ENCODE measurements at places on chromosomes 11 and 22. TPM values are rescaled to one million over a fixed set of nuclear protein-coding genes. Genes with fewer than 3 reads are reported as not detected.

DNA sequence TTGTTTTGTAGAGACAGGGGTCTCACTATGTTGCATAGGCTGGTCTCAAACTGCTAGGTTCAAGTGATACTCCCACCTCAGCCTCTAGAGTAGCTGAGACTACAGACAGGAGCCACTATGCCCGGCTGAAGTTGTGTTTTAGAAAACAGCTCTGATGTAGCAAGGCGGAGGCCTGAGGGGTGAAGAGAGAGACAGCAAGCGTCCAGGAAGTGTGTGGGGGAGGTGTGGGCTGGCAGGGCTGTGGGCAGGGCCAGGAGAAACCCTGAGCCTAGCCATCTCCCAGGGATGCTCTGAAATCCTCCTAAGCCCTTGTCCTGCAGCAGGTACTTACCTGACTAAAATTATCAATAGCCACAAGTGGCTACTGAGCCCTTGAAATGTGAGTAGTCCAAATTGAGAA, 16.1 kb upstream of the RPS3 start:
- no peak overlapping the region for H3K27ac ChIP-seq
- no peaks in the 10 kb centered on the region for H3K36me3 ChIP-seq
- no peak overlapping the region for H3K4me3 ChIP-seq
- no peak for DNase-seq

DNA sequence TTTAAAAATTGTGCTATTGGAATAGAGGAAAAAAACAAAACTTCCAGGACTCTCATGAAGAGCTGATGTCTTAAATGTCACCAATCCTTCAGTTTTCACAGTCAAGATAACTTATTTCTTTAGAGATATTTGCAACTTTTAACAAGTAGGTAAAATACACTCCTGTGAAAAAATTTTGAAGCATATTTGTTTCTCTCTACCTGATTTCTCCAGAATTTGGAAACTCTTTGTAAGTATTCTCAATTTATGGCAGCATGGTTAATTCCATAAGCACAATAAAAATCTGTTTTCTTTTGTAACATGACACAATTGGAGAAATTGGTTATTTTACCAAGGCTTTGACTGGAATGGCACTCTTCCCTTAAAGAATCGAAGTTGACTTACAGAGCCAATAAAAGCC, 4.1 kb downstream of the CASP4 start:
- H3K36me3 ChIP-seq = no peaks in the 10 kb centered on the region
- no peaks in the 10 kb centered on the region for H3K27me3 ChIP-seq
- no peak for DNase-seq
- no peak overlapping the region for H3K27ac ChIP-seq
- peaks cover 3% of the 10 kb centered on the region for H3K4me1 ChIP-seq

DNA sequence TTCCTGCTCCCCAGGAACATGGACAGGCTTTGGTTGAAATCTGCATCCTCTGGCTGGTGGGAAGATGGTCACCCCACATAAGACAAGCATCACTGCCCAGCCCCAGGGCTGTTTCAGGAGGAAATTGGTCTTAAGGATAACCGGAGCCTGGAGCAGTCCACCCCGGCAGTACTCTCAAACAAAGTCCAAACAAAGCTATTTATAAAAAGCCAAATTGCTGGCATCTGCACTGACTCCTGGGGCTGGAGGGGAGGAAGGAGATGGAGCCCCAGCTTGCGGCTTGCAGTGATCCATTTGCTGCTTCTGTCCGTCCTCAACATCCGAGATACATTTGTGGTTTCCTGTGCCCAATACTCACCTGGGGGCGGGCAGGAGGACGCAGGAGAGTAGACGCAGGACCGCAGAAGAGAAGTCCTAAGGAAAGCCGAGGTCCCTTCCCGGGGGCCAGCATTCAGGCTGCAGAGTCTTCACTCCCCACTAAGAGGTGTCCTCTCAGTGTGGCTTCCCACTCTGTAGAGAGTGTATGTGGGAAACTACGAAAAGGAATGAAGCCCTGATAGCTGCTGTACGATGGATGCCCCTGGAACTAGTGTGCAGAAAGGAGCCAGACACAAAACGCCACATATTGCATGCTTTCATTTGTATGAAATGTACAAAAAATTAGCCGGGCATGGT, 107.3 kb upstream of the FGF3 start:
- no peak overlapping the region for H3K27ac ChIP-seq
- no peaks in the 10 kb centered on the region for H3K36me3 ChIP-seq
- DNase-seq = peak; percentile 57
- H3K4me1 ChIP-seq = no peaks in the 10 kb centered on the region
- H3K27me3 ChIP-seq = no peaks in the 10 kb centered on the region

GRCh38 chr11:57307666-57308270, 17.0 kb downstream of the TNKS1BP1 start:
- no peak for DNase-seq
- H3K4me1 ChIP-seq = no peaks in the 10 kb centered on the region
- H3K4me3 ChIP-seq = no peak overlapping the region
- no peak overlapping the region for H3K27ac ChIP-seq

DNA sequence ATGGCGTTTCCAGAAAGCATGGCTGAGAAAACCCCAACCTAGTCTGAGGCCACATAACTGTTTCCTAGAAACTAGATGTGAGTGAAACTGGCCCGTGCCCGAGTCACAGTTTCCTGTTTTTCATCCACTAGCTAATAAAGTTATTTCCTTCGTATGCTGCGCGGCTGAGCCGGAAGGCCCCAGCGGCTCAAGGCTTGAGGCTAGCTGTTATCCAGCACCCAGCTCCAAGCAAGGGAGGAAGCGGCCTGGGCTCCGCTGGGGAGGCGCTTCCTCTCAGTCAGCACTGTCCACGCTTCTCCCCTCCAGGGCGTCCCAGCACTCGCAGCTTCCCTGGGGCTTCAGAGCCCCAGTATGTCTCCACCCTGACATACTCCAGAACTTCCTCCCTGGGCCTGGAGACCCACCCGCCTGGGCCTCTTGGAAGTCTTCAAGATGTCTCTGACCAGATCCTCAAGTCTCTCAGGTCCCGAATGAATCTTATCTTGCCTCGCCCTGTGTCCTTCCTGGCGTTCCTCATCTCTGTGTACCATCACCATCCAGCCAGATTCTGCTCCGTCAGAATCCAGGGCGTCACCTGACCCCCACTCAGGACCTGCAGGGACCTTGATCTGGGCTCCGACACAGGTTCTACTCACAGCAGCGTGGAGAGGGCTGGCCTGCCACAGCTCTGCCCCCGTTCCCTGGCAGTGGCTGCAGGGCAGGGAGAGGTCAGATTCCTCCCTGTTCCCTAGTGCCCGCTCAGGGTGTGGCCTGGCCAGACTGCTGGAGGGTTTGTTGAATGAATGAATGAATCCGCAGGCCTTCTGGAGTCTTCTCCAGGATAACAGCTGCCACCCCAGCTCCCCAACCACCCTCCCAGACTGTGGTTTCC, 81.9 kb downstream of the LRRC32 start:
- DNase-seq = no peak
- H3K27me3 ChIP-seq = no peaks in the 10 kb centered on the region
- H3K4me1 ChIP-seq = no peaks in the 10 kb centered on the region
- no peak overlapping the region for H3K27ac ChIP-seq
- no peak overlapping the region for H3K4me3 ChIP-seq
- H3K36me3 ChIP-seq = no peaks in the 10 kb centered on the region

DNA sequence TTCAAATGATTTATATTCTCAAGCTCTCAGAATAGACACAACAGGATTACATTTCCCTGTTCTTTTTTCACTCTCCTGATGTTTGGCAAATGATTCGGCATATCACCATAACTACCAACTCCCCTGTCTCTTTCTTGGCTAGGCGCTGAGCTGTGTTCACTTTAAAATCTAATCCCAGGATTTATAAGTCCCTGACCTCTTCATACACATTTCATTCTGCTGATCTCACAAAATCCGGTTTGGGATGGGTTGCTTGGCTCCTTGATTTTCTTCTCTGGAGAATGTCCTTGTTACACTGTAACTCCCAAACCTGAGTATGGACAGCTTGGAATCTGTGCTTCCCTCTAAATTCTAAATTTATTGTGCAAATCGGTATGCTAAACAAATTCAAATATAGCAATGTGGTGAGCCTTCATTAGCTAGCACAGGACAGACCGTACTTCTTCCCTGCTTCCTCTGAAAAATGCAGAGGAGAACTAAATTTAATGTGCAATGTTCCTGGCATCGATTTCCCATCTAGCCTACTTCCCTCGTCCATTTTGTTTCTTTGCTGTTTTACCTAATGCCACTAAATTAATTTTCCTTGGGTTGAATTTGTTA, 858.5 kb upstream of the FAT3 start:
- no peaks in the 10 kb centered on the region for H3K36me3 ChIP-seq
- H3K4me1 ChIP-seq = no peaks in the 10 kb centered on the region
- no peaks in the 10 kb centered on the region for H3K27me3 ChIP-seq
- H3K27ac ChIP-seq = no peak overlapping the region
- no peak overlapping the region for H3K4me3 ChIP-seq
- DNase-seq = no peak

GRCh38 chr11:95910638-95911368, 13.1 kb downstream of the MTMR2 start:
- no peaks in the 10 kb centered on the region for H3K36me3 ChIP-seq
- H3K4me1 ChIP-seq = peaks cover 2% of the 10 kb centered on the region
- H3K27me3 ChIP-seq = no peaks in the 10 kb centered on the region
- H3K4me3 ChIP-seq = no peak overlapping the region

- no peaks in the 10 kb centered on the region for H3K27me3 ChIP-seq
- no peak overlapping the region for H3K27ac ChIP-seq
- H3K4me3 ChIP-seq = no peak overlapping the region
- H3K36me3 ChIP-seq = no peaks in the 10 kb centered on the region
- DNase-seq = peak; percentile 89
These were observed 12.1 kb upstream of the NFAM1 start for GRCh38 chr22:42444077-42444904.

- no peak overlapping the region for H3K27ac ChIP-seq
- no peak overlapping the region for H3K4me3 ChIP-seq
- no peaks in the 10 kb centered on the region for H3K4me1 ChIP-seq
- H3K36me3 ChIP-seq = peaks cover 3% of the 10 kb centered on the region
These were observed 13.5 kb downstream of the PHRF1 start for GRCh38 chr11:589798-590197.

DNA sequence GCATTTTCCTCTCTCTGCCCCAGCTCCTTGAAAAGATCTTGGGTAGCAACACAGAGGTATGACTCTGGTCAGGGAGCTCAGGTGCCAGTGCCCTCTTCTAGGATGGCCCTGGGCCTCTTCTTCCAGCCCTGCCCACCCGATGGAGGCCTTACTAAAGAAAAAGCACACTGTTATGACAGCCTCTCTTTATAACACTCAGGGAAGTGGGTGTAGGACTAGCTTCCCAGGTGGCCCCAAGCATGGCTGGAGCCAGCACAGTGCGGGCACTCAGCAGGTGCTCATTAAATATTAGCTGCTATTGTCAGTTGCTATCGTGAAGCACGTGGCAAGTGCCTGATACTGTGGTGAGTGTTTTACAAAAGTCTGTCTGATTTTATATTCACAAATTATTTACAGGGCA, 127.2 kb upstream of the B3GAT1 start:
- H3K4me1 ChIP-seq = no peaks in the 10 kb centered on the region
- H3K27ac ChIP-seq = no peak overlapping the region
- no peak overlapping the region for H3K4me3 ChIP-seq
- H3K36me3 ChIP-seq = no peaks in the 10 kb centered on the region
- no peaks in the 10 kb centered on the region for H3K27me3 ChIP-seq
- DNase-seq = no peak

- no peak for DNase-seq
- no peak overlapping the region for H3K27ac ChIP-seq
- H3K4me1 ChIP-seq = no peaks in the 10 kb centered on the region
These were observed 21.9 kb upstream of the OAF start for GRCh38 chr11:120188811-120189455.

- H3K36me3 ChIP-seq = no peaks in the 10 kb centered on the region
- no peak for DNase-seq
These were observed 7.0 kb downstream of the OR51B5 start for GRCh38 chr11:5336331-5336730.

DNA sequence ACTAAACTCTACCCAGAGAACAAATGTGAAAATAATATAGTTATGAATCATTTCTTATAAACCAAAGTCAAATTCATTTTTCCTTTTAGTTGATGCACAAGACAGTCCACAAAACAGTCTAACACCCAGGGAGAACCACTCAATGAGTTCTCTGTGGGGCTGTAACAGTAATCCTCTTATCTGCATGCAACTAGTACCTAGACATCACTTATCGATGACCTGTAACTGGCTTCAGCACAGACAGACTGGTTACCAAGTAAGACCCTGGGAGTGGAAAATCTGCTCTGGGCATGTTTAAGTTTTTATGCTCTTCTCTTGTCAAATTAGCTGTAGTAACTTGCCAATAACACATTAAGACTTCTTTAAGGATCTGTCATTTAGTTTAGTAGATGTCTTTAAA, 46.6 kb downstream of the PITPNB start:
- peaks cover 5% of the 10 kb centered on the region for H3K4me1 ChIP-seq
- no peak for DNase-seq

- H3K4me1 ChIP-seq = no peaks in the 10 kb centered on the region
- H3K36me3 ChIP-seq = no peaks in the 10 kb centered on the region
- H3K4me3 ChIP-seq = no peak overlapping the region
- peak overlapping the region; percentile 43 for H3K27ac ChIP-seq
- H3K27me3 ChIP-seq = no peaks in the 10 kb centered on the region
- peak; percentile 75 for DNase-seq
These were observed 26.9 kb downstream of the CD82 start for GRCh38 chr11:44592125-44592940.

DNA sequence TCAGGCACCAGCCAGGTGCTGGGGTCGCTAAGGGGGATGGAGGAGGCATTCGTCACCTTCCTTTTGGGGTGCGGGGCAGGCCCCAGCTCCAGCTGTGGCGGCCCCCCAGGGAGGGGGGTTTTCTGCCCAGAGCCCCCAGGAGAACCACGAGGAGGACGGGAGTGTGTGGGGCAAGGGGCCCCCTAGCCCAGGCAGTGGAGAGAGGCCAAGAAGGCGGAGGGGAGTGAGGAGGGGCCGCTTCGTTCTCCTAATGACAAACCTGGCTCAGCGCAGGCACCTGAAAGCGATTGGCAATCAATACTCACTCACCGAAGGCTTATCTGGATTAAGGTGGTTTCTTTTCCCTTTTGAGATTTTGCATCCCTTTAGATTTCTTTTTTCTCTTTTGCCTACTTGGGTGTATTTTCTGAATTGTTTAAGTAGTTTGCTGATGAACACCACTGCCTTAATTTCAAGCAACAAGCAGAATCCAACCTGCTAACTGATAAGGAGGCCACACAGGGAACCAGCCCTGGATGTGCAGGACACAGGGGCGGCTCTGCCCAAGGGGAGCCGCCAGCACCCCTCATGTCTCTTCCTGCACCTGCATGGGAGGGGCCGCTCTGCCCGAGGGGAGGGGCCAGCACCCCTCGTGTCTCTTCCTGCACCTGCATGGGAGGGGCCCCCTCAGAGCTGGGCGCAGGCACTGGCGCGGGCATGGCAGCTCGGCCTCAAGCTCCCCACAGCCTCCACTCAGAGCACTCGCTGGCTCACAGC, 122.3 kb downstream of the BRD1 start:
- H3K36me3 ChIP-seq = no peaks in the 10 kb centered on the region
- no peak overlapping the region for H3K27ac ChIP-seq
- peak; percentile 29 for DNase-seq
- no peaks in the 10 kb centered on the region for H3K27me3 ChIP-seq
- no peak overlapping the region for H3K4me3 ChIP-seq

- no peak overlapping the region for H3K27ac ChIP-seq
- no peaks in the 10 kb centered on the region for H3K4me1 ChIP-seq
- no peaks in the 10 kb centered on the region for H3K36me3 ChIP-seq
- no peaks in the 10 kb centered on the region for H3K27me3 ChIP-seq
- H3K4me3 ChIP-seq = no peak overlapping the region
These were observed 97.9 kb upstream of the RTL6 start for GRCh38 chr22:44595841-44596341.

Gene LRP4
- 0.90 TPM for polyA plus RNA-seq

Gene OR52E8
- polyA plus RNA-seq = not detected

Gene MMP8
- not detected for polyA plus RNA-seq

Gene CARD16
- polyA plus RNA-seq = 23.3 TPM
